ENCODE measurements at places on chromosomes 3 and 15. TPM values are rescaled to one million over a fixed set of nuclear protein-coding genes. Genes with fewer than 3 reads are reported as not detected.

Gene GABRR3
- total RNA-seq: not detected

Gene CHST13
- not detected for total RNA-seq

Gene REC114
- not detected for total RNA-seq

Gene RGMA
- 56.6 TPM for total RNA-seq

Gene SOX2
- 23.5 TPM for total RNA-seq

Gene C3orf80
- total RNA-seq: 0.34 TPM

Gene TGM4
- total RNA-seq: not detected

Gene TXNRD3
- 1.8 TPM for total RNA-seq

Gene MAGEL2
- 27.1 TPM for total RNA-seq

Gene TGM5
- total RNA-seq: not detected

Gene TRIM42
- not detected for total RNA-seq

Gene RPP14
- 18.4 TPM for total RNA-seq

Gene PRR23B
- total RNA-seq: not detected

Gene DET1
- 8.8 TPM for total RNA-seq

Gene HHLA2
- total RNA-seq: not detected

Gene SAMMSON
- total RNA-seq: not detected

Gene CPNE9
- total RNA-seq: 54.6 TPM

Gene BFSP2
- total RNA-seq: not detected

Gene TTLL13
- not detected for total RNA-seq

Gene TRPM1
- not detected for total RNA-seq

Gene SLC25A20
- total RNA-seq: 24.3 TPM

Gene CAPN3
- 1.8 TPM for total RNA-seq

Gene FEZF2
- 0.49 TPM for total RNA-seq

Gene TUSC7
- total RNA-seq: not detected

Gene SCAANT1
- total RNA-seq: not detected

Gene AMT
- total RNA-seq: 12.4 TPM

Gene EFCC1
- total RNA-seq: not detected

Gene FGF7
- 0.07 TPM for total RNA-seq

Gene SERPINI2
- total RNA-seq: not detected

Gene PDZRN3
- total RNA-seq: 21.9 TPM

Gene COL7A1
- 62.0 TPM for total RNA-seq

All from glutamatergic neuron (in vitro differentiated cells).